ENCODE measurements at places on chromosomes 3 and 15.

- peak; percentile 66 for DNase-seq
Observed at GRCh38 chr3:4976109-4976508, 3.1 kb upstream of the BHLHE40 start.

GRCh38 chr3:42151596-42152168 lies 60.5 kb downstream of the TRAK1 start:
- DNase-seq: no peak

GRCh38 chr3:112619295-112619694 lies 21.6 kb downstream of the CCDC80 start:
- DNase-seq: no peak

DNA sequence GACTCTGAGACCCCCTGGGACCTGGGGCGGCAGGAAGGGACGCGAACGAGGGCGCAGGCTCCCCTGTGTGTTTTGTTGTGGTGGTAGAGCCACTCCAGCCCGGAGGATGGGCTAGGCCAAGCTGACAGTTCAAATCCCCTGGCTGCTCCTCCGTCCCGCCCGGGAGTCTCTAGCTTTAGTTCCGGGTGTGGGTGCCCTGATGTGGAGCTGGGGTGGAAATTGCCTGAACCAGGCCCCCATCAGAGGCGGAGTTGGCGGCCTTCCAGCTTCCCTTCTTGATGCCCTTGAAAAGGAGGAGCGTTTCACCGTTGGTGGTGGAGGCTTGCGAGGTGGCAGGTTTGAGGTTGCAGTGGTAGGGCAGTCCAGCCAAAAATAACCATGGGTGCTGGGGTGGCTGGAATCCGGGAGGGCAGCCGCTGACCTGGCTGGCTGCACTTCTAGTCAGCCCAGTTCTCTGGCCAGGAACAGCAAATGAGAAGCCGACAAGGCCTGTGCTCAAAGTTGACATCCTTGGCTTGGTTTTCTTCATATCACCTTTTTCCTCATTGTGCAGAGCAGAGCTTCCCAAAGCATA lies 817 bp downstream of the CLK3 start:
- DNase-seq: peak; percentile 67

GRCh38 chr3:20692675-20693074 lies 506.7 kb upstream of the SGO1 start:
- DNase-seq: no peak

- no peak for DNase-seq
Observed at GRCh38 chr15:70185251-70185711, 87.6 kb upstream of the TLE3 start.

DNA sequence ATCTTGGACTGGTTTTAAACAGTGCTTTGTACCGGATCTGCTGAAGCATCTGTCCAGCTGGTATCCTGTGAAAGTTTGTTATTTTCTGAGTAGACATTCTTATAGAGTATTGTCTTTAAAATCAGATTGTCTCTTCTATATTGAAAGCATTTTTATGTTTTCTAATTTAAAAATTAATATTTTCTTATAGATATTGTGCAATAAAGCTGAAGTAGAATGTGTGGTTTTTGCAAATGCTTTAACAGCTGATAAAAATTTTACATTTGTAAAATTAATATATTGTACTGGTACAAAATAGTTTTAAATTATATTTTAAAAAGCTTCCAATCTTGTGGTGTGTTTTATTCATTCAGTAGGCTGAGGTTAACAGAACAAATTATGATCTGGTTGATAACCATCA lies 31.9 kb downstream of the SGO1 start:
- no peak for DNase-seq

GRCh38 chr3:159763602-159764489 lies 224.8 kb upstream of the IL12A start:
- peak; percentile 6 for DNase-seq

GRCh38 chr3:127566833-127567232 lies 23.7 kb downstream of the TPRA1 start:
- no peak for DNase-seq

DNA sequence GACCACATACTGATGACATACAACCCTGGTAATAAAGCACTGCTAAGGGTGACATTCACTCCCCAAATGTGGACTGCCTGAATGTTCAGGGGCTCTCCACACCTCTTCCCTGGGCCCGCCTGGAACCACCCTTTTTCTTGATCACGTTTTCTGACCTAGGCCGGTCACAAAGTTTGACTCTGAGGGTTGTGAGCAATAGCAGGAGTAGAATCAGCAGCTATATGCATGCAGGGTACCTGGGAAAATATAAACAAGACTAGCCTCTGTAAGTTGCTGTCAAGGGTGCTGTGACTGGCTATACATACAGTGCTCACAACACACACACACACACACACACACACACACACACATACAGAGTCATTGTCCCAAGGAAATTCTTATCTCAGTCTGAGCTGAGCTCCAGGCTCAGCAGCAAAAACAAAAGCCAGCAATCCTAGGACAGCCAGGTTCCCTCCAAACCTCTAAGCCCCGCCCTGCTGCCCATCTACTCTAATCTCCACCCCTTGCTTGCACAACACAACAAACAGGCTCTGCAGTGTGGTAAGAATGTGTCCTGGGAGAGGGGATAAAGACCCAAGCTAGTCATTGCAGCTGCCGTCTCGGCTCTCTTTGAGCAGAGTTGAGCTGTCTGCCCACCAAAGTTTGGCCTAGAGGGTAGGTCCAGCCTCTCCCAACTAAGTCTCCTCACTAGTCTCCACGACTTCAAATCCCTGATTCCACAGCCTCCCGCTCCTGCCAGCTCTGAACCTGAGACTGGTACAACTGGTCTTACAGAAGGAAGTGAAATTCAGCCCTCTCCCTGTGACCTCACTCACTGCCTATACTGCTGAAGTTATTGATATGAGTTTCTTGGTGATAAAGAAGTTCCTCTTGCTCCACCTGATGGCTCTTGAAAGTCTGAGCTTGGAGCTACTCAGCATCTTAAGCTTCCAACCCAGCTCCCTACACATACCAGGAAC lies 2.2 kb downstream of the BMF start:
- DNase-seq: no peak

DNA sequence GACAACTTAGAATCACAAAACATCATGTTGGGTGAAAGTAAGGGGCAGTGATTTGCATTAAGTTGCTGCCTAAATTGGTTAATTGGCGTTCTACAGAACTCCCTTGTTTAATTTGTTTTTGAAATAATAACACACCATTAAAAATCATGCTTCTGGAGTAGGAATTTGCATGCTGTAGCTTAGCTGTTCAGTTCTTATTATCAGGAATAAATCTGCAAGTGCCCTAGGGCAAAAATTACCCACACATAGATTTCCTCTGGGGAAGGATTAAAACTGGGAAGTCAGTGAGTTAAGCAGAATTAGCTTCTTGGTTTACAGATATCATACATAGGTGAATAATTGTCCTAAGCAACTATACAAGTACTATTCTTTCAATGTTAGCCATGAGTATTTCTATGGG lies 381.6 kb upstream of the NAALADL2 start:
- DNase-seq: no peak

- DNase-seq: no peak
Observed at GRCh38 chr3:184631472-184631861, 69.9 kb downstream of the EPHB3 start.

GRCh38 chr15:96699871-96700401 lies 369.4 kb downstream of the NR2F2 start:
- no peak for DNase-seq

GRCh38 chr3:66115858-66116654 lies 77.3 kb upstream of the MAGI1 start:
- DNase-seq: no peak

DNA sequence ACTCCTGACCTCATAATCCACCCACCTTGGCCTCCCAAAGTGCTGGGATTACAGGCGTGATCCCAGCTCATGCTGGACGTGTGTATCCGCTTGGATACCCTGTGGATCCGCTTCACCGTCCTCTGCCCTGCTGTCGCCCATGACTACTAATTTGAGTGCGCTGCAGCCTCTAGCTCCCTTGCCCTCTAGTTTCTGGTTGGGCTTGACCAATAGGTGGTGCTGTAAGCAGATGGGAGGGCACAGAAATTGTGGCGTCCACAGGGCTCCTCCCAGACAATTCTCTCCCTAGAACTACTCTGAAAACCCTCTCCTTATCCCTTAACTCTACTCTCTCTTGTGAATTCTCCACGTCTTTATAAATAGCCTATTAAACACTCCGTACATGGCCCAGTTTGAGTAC lies 36.2 kb downstream of the ZPLD1 start:
- no peak for DNase-seq

DNA sequence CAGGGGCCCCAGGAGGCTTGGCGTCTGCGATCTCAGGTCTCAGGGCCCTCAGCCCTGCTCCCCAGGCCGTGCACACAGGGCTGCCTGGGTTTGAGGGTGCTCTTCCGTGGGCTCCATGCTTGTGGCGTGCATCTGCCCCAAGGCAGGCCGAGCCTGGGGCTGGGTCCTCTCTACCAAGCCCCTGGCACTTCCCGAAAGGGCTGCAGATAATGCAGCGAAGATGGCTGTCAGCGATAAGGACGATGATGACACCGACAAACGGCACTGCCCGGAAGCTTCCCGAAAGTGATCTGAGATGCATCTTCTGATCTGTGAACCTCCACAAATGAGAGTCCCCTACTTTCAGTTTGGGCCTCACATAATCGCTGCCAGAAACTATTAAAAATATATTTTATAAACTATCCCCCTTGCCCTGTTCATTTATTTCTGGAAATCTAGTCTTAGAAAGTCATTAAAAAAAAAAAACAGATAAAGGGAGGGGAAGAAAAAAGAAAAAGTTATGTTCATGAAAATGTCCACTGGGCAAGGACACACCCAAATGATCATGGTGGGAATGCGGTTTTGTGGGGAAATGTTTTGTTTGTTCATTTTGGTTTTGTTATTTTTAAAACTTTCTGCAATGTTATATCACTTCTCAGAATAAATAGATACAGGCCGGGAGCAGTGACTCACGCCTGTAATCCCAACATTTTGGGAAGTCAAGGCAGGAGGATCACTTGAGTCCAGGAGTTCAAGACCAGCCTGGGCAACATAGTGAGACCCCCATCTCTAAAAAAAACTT lies 51.5 kb downstream of the RPN1 start:
- peak; percentile 24 for DNase-seq

DNA sequence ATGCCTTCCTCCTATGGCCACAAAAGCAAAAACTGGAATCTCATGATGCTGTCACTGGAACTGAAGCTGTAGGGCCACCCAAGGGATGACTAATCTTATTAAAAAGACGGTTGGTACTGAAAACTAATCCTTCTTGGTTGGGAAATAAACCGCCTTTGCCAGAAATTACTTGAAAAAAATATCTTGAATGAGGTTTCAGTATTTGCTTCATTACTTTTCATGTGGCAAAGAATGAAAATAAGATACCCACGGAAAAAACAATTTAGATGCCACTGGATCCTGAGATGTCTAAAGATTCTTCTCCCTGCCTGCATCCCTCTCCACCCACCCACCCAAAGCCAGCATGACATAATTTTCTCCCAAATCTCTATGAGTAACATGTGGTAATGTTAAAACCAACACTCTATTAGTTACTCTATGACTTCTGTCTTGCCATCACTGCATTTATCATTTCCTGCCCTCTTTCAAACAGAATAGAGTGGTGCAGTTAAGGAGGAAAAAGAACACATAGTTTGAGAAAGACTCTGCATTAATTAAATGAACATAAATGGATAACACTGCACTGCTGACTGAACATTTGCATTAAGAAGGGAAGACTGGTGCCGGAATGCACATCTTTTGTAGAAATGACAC lies 111.8 kb upstream of the DPH6 start:
- no peak for DNase-seq

DNA sequence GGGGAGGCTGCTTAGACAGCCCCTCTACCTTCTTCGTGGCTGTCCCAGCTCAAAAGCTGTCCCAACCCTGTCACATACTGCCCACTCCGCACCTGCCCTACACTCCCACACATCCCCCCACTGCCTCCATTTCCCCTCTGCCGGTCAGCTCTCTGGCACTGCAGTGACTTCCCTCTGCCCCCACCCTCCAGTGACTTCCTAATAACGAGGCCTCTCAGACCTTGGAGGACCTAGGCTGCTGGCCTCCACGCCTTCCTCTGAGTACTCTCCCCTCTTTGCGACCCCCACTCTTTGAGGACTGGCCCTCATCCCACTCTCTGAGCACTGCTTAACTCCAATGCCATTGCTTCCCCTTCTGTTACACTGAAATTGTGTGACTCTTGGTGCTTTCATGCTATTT lies 45.3 kb downstream of the KY start:
- no peak for DNase-seq
